NCI-H1048 (cell line): ENCODE measurements at places on chromosomes 6 and 20.

DNA sequence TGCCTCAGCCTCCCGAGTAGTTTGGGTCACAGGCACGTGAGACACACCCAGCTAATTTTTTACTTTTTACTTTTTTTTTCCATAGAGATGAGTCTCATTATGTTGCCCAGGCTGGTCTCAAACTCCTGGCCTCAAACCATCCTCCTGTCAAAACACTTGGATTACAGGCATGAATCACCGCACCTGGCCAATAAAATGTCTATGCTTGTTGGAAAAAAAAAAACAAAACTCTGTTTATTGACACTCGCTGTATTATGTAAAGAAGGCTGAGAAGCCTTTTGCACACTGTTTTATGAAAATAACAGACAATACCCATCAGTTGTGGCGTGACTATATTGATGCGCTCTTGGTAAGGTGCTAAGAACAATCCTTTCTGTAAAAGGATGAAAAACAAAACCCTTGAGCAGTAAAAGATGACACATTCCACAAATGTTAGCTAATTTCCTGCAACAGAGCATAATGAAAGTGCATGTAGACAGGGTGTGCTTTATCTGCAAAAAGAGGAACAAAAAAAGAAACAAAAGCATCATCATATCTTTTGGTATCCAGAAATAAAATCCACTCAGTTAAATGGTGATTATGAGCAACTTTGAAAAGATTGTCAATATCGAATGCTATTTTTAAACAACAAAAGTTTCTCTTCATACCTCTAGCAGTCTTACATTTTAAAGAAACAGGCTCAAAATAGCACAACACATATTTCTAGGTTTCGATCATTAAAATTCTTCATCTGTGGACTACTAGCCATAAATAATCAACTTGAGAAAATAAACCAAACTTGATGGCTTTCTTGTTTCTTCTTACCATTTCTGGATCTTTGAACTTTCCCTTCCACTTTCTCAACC lies 108.3 kb upstream of the PHACTR1 start:
- no peak for DNase-seq

DNA sequence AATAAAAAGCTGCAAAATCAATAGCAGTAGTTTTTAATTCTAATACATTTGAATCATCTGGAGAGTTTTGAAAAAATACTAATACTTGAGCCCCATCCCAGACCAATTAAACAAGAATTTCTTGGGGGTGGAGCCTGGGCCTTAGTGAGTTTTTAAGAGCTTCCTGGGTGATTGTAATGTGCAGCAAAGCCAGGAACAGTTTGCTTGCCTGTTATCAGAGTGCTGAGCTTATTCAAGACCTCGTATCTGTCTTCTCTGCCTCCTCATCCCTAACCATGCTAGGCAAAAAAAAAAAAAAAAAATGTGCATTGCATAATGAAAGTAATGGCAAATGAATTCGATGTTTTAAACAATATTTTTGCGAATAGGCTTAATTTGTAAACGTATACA lies 36.4 kb upstream of the MYB start:
- DNase-seq, result no peak

GRCh38 chr20:6212903-6213302 lies 90.1 kb upstream of the FERMT1 start:
- no peak for DNase-seq

DNA sequence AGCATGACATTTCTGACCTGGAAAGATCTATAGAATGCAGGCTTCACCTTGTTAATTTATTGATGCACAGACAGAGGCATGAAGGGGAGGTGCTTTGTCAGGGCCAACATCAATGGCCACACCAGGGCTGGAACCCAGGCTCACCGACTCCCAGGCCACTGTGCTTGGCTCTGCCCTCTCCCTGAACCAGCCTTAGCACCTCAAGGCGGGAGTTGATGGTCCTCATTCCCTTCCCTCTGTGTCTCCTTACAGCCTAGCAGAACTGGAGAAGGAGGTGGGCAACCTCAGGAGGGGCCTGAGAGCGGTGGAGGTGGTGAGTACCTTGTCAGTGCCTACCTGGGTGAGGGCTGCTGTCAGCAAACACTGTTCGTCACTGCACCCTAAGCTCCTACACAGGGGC lies 35.6 kb downstream of the MOCS1 start:
- DNase-seq, result no peak
